ENCODE measurements at places on chromosomes 16 and 17. TPM values are rescaled to one million over a fixed set of nuclear protein-coding genes. Genes with fewer than 3 reads are reported as not detected.
A peak's percentile ranks its signal among the peaks of the same experiment; 100 is the strongest.

Gene SLFN12
- 5.6 TPM for total RNA-seq

Gene ZG16
- total RNA-seq: not detected

Gene FNDC8
- not detected for total RNA-seq

Gene CCL3
- 8.3 TPM for total RNA-seq

Gene NXN
- total RNA-seq: 0.33 TPM

Gene TMEM235
- total RNA-seq: not detected

Gene KREMEN2
- not detected for total RNA-seq

GRCh38 chr16:72442385-72443158, 270.6 kb upstream of the PMFBP1 start:
- no peaks in the 10 kb centered on the region for H3K4me1 ChIP-seq
- H3K27ac ChIP-seq: no peak overlapping the region
- no peaks in the 10 kb centered on the region for H3K27me3 ChIP-seq
- H3K36me3 ChIP-seq: no peaks in the 10 kb centered on the region
- H3K4me3 ChIP-seq: no peak overlapping the region

DNA sequence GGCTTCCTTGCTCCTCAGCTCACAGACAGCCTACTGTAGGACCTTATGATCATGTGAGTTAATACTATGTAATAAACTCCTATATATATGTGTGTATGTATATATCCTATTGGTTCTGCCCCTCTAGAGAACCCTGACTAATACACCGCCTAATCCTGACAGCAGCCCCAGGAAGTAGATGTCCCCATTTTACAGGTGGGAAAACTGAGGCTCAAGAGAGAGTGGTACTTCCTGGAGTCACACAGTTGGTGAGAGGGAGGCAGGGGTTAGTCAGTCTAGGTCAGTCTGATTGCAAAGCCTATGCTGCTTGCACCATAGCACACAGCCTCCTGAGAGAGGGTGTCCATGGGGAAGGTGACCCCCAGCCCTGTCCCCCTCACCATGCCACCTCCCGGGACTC, 42.7 kb upstream of the C16orf82 start:
- H3K27ac ChIP-seq: no peak overlapping the region
- no peak for DNase-seq
- H3K27me3 ChIP-seq: no peaks in the 10 kb centered on the region
- H3K4me3 ChIP-seq: no peak overlapping the region
- no peaks in the 10 kb centered on the region for H3K36me3 ChIP-seq

DNA sequence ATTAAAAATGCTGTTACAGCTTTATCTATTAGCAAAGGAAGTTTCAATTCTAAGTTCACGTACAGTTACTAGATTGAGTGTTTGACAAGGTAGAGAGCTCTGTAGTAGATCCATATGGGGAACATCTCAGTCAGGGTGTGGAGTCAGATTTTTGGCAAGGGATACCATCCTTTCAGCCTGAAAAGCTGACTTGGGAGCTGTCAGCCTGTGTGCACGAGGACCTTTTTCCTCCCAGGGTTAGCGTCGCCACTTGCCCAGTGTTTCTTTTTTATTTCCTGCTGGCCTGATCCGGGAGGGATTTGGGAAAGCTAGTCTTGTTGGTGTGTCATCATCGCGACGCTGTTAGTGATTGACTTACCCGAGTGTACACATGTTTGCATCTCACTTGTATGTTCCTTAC, 29.5 kb downstream of the WWOX start:
- H3K4me3 ChIP-seq: no peak overlapping the region
- peaks cover 18% of the 10 kb centered on the region for H3K36me3 ChIP-seq
- H3K4me1 ChIP-seq: no peaks in the 10 kb centered on the region

GRCh38 chr17:3025421-3026124, 37.8 kb downstream of the OR1D5 start:
- DNase-seq: no peak
- H3K27ac ChIP-seq: no peak overlapping the region
- H3K36me3 ChIP-seq: peaks cover 31% of the 10 kb centered on the region
- no peaks in the 10 kb centered on the region for H3K4me1 ChIP-seq

GRCh38 chr16:64880006-64880405, 241.9 kb downstream of the CDH11 start:
- no peaks in the 10 kb centered on the region for H3K4me1 ChIP-seq
- DNase-seq: no peak
- no peaks in the 10 kb centered on the region for H3K27me3 ChIP-seq
- no peaks in the 10 kb centered on the region for H3K36me3 ChIP-seq
- H3K27ac ChIP-seq: no peak overlapping the region

- H3K36me3 ChIP-seq: peaks cover 9% of the 10 kb centered on the region
- no peaks in the 10 kb centered on the region for H3K4me1 ChIP-seq
- no peak overlapping the region for H3K4me3 ChIP-seq
- no peaks in the 10 kb centered on the region for H3K27me3 ChIP-seq
- no peak for DNase-seq
Measured at GRCh38 chr16:78189121-78189520, 89.7 kb downstream of the WWOX start.

DNA sequence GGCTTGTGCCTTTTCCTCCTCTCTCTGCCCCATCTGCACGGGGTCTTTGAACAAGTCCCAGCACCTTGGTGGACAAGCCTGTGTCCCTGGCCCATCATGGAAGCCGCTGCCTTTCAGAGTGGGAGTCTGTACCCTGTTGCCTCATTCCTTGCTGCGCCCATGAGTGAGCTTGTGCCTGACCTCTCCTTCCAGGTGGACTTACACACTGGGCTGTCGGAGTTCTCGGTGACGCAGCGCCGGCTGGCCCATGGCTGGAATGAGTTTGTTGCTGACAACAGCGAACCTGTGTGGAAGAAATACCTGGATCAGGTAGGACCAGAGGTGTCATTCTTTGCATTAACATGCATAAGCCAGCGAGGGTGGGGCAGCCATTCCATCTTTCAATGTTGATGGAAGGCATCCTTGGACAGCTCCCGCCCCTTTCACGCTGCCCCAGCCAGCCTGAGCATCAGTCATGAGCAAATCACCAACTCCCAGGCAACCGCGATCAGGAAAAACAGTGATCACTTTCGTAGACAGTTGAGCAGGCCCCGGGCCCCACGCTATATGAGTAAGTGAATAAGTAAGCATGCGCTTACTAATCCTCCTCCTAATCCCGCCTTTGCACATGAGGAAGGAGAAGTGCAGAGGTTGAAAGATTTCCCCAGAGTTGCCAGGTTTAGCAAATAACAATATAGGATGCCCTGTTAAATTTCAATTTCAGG, 36.8 kb downstream of the ATP2C2 start:
- H3K36me3 ChIP-seq: no peaks in the 10 kb centered on the region
- H3K4me1 ChIP-seq: no peaks in the 10 kb centered on the region
- DNase-seq: no peak
- peaks cover 27% of the 10 kb centered on the region for H3K27me3 ChIP-seq
- H3K27ac ChIP-seq: no peak overlapping the region
- H3K4me3 ChIP-seq: no peak overlapping the region

DNA sequence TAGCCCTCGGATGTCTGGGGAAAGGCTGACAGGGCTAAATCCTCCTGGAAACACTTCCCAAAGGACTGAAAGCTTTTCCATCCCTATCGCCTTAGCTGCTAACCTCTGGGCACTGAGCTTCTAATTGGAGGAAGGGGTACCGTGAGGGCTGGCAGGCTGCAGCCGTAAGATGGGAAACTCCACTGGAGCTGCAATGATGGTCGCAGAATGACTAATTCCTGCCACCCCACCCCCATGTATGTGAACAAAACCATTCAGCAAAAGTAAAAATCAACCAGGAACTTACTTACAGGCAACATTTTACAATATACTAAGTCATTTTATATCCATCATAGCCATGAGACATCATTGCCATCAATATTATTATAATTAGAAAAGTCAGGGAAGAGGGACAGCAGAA, 133.3 kb downstream of the ABCC12 start:
- peak; percentile 5 for DNase-seq
- H3K27me3 ChIP-seq: no peaks in the 10 kb centered on the region
- H3K4me1 ChIP-seq: no peaks in the 10 kb centered on the region
- H3K27ac ChIP-seq: no peak overlapping the region
- no peaks in the 10 kb centered on the region for H3K36me3 ChIP-seq

DNA sequence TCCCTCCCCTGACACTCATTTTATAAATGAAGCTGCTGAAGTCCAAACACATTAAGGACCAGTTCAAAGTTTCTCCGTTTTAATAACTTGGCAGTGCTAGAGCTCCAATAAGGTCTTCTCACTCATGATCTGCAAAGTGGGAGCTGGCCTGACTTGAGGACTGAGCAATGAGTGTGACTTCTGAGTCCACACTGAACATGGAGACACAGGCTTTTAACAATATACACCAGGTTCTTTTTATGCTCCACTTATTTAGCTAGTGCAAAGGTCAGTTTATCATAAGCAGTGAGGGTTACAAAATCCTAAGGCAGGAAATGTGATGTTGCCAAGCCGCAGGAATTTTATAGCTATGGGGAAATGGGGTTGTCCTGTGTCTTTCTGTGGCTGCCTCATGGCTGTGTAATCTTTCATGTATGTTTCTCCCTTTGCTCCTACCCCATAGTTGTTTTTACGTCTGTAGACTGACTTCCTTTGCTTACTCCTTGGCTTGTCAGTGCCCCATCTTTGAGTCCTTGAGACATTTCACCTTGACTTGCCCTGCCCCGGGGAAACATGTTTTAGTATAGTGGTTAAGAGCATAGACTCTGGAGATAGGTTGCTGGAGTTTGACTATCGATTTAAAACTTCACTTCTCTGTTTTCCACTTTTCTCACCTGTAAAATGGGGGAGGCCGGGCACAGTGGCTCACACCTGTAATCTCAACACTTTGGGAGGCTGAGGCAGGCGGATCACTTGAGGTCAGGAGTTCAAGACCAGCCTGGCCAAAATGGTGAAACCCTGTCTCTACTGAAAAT, 12.2 kb upstream of the MMD start:
- H3K4me3 ChIP-seq: no peak overlapping the region
- H3K4me1 ChIP-seq: peaks cover 38% of the 10 kb centered on the region
- H3K27ac ChIP-seq: no peak overlapping the region
- no peak for DNase-seq

DNA sequence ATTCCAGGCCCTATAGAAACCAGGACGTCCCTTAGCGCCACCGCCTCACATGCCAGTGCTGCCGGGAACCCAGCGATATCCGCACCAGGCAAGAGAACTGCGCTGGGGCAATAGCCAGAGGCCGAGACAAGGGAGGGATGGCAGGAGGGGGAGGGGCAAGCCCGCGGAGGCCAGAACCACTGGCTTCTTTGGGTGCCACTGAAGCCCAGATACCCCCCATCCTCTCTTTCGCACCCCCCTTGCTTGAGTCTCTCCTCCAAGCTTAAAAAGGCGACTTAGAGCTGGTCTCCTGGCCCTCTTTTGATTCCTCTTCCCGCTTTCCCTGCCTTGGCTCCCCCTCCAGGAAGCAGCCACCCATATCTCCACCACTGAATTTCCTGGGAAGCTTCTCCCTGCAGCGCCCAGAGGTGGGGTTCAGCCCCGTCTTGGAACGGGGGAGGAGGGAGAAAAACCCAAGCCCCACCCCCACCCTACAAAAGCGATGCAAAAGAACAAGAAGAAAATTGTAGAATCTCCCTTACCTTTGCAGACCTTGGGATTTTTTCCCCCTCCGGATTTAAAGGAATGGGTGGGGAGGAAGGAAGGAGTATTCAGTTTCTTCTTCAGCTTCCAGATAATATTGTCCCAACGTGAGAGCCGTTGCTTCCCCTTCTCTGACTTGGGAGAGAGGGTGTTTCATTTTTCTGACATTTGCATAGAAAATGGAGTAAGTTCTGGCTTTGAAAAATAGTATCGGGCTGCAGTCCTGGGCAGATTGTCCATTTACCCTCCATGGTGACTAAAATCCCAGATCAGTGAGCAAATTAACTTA, 622 bp downstream of the HOXB6 start:
- no peak overlapping the region for H3K27ac ChIP-seq
- no peaks in the 10 kb centered on the region for H3K36me3 ChIP-seq
- no peak for DNase-seq
- H3K4me1 ChIP-seq: peaks cover 18% of the 10 kb centered on the region

GRCh38 chr16:65119435-65119834, 2.4 kb downstream of the CDH11 start:
- H3K27ac ChIP-seq: no peak overlapping the region
- peaks cover 2% of the 10 kb centered on the region for H3K4me1 ChIP-seq

DNA sequence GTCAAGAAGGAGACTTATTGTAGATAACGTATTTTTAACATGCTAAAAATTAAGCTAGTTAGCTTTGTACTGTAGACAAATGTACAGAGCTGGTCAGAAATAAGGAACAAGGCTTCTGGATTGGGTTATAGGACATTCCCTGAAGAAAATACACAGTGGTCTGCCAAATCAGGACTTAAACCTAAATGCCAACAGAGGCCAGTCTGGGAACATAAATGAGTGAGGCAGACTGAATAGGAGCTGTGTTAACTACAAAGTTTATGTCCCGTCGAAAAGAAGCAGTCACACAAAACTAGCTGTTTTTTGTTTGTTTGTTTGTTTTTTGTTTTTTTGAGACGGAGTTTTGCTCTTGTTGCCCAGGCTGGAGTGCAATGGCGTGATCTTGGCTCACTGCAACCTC, 120.4 kb upstream of the C17orf78 start:
- H3K27ac ChIP-seq: no peak overlapping the region
- peaks cover 21% of the 10 kb centered on the region for H3K36me3 ChIP-seq
- H3K27me3 ChIP-seq: no peaks in the 10 kb centered on the region
- DNase-seq: no peak
- H3K4me3 ChIP-seq: no peak overlapping the region

DNA sequence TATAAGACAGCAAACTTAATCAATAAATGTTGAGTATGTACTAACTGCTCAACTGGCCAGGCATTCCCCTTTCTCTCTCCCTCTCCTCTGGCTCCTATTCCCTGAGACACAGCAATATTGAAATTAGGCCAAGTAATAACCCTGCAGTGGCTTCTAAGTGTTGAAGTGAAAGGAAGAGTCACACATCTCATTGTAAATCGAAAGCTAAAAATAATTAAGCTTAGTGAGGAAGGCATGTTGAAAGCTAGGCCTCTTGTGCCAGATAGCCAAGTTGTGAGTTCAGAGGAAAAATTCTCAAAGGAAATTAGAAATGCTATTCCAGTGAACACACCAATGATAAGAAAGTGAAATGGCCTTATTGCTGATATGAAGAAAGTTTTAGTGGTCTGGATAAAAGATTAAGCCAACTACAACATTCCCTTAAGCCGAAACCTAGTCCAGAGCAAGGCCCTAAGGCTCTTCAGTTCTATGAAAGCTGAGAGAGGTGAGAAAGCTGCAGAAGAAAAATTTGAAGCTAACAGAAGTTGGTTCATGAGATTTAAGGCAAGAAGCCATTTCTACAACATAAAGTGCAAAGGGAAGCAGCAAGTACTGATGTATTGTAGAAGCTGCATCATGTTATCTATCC, 35.4 kb upstream of the ABCC11 start:
- no peak overlapping the region for H3K4me3 ChIP-seq
- H3K27me3 ChIP-seq: no peaks in the 10 kb centered on the region
- DNase-seq: no peak
- H3K27ac ChIP-seq: no peak overlapping the region
